Cerebellar cortex (tissue), 1 donor: ENCODE measurements at places on chromosomes 5 and 9.
A peak's percentile ranks its signal among the peaks of the same experiment; 100 is the strongest.

GRCh38 chr9:96159596-96159995, 142.4 kb downstream of the HSD17B3 start:
- no peak for DNase-seq

DNA sequence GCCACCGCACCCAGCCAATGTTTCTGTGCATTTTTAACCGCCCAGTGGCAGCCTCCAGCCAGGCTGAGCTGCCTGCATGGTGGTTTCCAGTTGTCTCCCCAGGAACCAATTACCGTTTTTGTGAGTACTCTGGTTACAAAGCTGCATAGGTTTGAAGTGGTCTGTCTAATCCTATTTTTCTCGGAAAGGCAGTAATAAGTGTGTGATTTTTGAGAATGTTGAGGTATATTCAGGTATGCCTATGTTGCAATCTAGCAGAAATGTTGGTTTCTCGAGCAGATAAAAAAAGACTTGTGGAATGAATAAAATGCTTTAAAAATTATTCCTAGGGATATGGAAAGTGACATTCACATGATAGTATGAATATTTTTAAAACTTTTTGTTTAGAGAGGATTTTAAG, 41.5 kb upstream of the ANKH start:
- DNase-seq: no peak

DNA sequence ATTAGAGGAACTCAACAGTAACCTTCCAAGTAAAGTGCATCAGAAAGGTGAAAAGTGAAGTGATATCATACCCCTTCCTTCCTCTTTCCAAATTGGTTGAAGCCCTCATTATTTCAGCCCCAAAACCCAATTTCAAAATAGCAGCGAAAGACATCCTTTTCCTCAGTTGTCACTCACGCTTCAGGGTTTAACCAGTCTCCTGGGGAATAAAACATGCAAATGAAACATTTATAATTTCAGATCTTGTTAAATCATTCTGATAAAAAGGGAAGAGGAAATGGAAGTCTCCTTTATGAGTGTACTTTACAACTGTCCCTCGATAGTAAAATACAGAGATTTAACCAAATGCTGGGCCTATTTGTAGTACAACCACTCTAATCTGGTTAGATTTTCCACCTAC, 22.5 kb downstream of the TRPM6 start:
- DNase-seq: no peak

DNA sequence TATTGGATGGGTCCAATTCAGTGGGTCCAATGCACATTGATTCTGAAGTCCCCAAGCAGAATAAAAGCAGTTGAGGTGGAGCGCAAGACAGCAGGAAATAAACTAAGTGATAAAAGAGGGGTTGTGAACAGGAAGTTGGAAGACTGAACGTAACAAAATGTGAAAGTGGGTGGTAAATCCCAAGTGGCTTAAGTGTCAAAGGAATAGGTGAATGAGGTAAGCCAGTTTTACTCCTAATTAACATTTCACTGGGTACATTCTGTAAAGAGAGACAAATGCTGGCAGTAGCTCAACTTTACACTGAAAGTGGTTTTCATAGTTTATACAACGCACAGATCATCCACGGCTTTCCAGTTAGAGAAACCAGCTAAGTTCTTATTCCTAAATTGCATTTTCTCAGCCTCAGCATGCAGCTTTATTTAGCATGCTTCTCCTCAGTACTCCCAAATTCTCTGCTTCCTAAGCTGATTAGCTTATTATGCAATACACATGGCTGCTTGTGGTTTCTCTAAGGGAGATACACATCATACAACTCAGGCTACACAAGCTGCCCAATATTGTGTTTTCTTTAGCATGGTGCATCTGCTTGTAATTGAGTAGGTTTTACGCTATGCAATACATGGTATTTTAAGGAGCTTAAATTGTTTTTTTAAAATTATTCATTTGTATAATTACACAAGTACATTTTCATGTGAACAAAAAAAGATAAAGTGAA, 34.2 kb upstream of the HSD17B4 start:
- no peak for DNase-seq

GRCh38 chr9:14428781-14429230, 114.9 kb upstream of the NFIB start:
- DNase-seq: peak; percentile 76
